ENCODE measurements at places on chromosomes 11 and 22.

DNA sequence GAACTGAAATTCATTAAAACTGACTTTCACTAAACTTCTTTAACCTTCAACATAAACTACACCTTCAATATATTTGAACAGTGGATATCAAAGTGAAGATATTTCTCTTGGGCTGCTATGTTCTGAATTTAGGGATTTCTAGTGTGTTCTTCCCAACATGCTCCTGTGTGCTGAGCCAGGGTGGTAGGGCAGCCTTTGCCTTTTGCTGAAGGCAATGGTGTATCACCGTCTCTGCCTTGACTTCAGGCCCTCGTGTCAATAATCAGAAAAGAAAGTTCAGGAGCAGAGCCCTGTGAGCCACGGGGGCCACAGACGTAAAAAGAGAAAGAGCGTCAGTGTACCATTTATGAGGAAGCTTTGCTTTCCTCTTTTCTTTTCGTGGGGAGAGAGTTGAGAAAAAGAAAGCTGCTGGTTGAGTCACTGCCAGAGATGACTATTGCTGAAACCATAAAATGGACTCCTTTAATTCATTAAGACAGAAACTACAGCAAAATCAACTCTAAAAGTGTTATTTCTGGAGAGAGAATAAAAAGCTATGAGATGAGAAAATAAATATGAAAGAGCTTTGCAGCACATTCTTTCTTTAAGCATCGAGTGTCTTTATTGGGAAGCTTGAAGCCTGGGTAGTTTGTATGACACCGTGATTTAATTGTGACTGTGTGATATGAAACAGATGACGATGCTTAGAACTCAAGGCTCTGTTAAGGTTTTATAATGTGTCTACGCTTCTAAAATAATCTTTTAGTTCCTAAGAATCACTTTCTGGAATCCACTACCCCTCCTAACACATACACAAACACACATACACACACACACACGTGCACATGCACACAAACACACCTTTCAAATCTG lies 271.8 kb upstream of the MTNR1B start:
- no peak for DNase-seq

- no peak for DNase-seq
Observed at GRCh38 chr11:25988178-25988577, 343.8 kb upstream of the ANO3 start.

DNA sequence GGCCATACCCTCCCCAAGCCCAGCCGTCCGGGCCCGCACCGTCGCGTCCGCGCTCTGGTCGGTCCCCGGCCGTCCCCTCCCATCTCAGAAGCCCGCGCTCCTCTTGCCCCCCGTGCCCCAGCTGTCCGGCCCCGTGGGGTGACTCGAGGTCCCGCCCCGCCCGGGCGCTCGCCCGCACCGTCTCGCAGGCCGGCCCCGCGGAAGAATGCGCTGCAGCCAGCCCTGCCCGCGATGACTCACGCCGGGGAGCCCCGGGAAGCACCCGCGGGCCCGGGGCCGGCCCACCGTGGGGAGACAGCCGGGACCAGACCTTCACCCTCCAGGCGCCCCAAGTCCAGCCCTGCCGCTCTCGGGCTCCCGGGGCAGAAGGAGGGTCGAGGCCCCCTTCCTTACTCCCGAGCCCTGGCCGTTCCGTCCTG lies 320 bp upstream of the PHLDA2 start:
- DNase-seq = no peak

DNA sequence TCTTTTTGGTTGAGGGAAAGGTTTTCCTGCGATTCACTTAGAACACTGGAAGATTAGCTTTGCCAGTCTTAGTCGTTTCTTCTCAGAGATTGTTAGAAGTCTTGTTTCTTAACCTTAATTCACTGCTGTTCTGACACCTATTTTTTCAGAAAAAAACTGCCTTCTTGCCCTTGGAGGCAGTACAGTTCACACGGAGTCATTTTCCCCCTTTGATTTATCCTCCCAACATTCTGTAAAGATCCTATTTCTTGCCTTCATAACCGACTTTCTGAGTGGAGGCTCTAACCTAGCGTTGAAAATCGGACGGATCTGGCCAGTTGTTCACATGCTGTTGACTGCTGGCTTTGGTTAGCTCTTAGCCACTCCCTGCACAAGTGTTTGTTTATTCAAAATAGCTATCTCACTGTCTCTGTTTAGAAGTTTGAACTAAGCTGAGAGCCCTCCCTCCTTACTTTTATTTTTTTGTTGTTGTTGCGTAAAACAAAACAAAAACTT lies 737 bp downstream of the BCL2L13 start:
- DNase-seq = no peak

DNA sequence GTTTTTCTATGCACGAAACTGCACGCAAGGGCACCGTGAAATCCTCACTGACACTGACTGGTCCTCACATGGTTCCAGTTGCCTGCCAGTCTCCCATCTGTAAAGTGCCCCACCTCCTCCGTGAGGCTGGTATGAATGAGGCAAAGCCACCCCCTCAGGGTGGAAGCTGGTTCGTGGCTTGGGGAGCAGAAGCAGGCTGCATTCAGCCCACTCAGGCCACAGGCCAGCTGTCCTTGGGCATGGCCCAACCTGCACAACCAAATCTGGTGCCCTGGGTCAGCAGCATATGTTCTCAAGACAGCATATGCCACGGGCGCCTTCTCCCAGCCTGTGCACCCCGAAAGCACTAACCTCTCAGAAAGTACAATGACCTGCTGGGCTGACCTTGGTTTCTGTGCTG lies 29.3 kb downstream of the SERPINH1 start:
- no peak for DNase-seq

GRCh38 chr22:23381661-23382427 lies 198.2 kb downstream of the IGLL1 start:
- no peak for DNase-seq

DNA sequence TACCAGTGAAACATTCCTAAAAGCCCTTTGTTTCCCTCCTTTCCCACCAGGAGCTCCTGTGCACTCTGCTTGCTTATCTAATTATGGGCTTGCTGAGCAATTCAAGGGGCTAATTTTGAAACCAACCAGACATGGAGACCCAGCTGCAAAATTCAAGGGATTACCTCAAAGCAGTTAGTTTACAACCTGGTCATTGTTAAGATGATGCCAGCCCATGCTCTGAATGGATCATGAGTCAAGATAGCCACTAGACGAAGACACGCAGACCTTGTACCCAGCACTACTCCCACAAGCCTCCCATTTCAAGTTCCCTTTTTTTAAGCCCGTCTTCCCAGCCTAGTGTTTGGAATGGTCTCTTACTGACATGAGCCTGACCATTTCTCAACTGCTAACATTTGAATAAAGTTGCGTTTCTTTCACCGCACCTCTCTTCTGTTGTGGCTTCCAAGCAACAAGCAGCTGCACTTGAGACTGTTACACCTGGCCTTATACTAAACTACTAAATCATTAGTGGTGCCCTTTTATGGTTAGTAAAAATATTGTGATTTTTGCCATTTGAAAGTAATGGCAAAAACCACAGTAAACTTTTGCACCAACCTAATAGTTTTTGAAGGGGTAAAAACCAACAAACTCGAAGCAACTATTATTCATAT lies 315.3 kb upstream of the LUZP2 start:
- no peak for DNase-seq

DNA sequence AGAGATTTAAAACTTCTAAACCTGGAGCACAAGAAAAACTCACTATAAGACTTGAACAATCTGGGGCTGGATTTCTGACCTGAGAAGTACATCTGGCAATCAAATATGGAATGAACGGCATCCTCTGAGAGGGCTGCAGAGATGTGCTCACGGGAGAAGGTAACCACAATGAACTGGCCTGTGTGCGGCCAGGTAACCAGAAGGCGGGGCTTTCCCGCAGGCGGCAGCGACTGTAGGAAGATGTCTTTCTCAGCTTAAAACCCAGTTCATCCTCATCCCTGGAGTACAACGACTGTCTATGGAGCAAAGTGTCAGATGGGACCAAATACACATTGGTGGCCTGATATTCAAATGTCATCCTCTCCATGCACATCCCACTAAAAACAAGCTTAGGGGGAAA lies 24.5 kb downstream of the MICAL3 start:
- DNase-seq = no peak

DNA sequence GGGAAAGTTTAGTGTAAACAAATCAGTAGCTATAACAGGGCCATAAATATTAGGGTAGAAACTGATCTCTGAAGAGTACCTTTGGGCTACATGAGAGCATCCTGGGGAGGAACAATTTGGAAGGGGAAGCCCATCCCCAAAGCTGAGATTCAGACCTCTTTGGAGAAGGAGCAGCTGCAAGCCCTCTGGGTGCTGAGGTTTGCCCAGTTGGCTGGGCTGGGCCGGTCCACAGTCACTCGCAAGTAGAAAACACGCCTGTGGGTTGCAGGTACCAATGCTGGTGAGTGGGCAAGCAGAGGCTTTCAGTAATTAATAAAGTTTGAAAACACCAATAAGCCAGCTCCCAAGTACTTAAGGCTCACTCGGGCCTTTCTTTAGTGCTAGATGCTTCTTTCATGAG lies 124.5 kb downstream of the ARHGAP8 start:
- no peak for DNase-seq

GRCh38 chr11:113113801-113114704 lies 152.8 kb downstream of the NCAM1 start:
- DNase-seq = no peak

- no peak for DNase-seq
Observed at GRCh38 chr22:26429458-26430286, 612 bp downstream of the ASPHD2 start.

GRCh38 chr11:10728789-10729472 lies 22.1 kb upstream of the CTR9 start:
- DNase-seq = no peak

- no peak for DNase-seq
Observed at GRCh38 chr22:47053726-47054141, 291.3 kb downstream of the TBC1D22A start.

GRCh38 chr11:64590763-64591221 lies at the start of gene SLC22A12:
Gene SLC22A12 (plus strand): TSS chr11:64591220. CDS start chr11:64591557, 337 bp downstream.
- no peak for DNase-seq

DNA sequence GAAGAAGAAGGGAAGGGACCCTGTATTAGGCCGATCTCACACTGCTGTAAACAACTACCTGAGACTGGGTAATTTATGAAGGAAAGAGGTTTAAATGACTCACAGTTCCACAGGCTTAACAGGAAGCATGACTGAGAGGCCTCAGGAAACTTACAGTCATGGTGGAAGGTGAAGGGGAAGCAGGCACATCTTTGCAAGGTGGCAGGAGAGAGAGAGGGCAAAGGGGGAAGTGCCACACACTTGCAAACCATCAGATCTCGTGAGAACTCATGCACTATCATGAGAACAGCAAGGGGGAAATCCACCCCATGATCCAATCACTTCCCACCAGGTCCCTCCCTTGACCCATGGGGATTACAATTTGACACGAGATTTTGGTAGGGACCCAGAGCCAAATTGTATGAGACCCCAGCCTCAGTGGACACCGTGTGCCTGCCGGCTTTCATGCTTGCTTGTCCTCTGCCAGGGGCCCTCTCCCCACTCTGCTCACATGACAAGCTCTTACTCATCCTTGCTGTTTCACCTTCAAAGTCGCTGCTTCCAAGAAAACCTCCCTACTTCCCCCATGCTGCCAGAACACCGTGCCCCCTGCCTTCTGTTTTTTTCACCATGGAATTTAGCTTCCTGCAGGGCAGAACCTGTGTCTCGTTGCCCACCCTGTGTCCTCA lies 23.3 kb upstream of the PPFIA1 start:
- no peak for DNase-seq

GRCh38 chr11:709109-709997 lies 3.3 kb downstream of the EPS8L2 start:
- no peak for DNase-seq

- no peak for DNase-seq
Observed at GRCh38 chr22:23302171-23303002, 122.1 kb downstream of the BCR start.

GRCh38 chr11:69292221-69292648 lies 1.7 kb upstream of the MYEOV start:
- no peak for DNase-seq

DNA sequence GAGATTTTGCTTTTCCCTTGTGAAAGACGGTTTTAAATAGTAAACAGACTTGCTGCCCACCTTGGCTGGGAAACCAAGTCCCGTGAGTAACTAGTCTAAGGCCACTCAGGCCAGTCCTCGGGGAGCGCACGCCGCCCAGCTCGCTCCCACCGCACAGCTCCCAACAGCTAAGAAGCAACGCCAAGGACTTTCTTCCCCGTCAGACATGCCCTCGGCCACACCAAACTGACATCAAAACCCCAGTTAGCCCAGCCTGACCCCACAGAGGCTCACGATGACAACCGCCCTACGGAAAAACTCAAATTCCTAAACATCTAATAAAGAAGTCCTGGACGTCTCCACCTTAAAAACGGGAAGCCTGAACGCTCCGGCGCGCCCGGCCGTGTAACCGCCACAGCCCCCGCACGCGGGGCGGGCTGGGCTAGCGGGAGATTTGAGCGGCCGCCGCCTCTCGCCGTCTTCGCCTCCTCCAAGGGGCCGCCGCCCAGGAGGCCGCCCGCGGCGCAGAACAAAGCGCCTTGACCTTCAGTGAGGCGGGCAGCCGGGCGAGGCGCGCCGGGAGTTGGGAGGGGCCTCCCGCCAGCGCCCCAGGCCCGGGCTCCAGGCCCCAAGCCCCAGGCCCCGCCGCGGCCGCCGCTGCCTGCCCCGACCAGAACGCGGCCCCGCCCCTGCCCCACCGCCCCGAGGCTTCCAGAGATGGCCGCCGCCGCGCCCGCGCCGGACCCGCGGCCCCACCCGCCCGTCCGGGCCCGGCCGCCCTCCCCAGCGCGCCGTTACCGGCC lies 486 bp downstream of the NAP1L4 start:
- no peak for DNase-seq

- DNase-seq = no peak
Observed at GRCh38 chr11:92495107-92495793, 270.6 kb downstream of the FAT3 start.

DNA sequence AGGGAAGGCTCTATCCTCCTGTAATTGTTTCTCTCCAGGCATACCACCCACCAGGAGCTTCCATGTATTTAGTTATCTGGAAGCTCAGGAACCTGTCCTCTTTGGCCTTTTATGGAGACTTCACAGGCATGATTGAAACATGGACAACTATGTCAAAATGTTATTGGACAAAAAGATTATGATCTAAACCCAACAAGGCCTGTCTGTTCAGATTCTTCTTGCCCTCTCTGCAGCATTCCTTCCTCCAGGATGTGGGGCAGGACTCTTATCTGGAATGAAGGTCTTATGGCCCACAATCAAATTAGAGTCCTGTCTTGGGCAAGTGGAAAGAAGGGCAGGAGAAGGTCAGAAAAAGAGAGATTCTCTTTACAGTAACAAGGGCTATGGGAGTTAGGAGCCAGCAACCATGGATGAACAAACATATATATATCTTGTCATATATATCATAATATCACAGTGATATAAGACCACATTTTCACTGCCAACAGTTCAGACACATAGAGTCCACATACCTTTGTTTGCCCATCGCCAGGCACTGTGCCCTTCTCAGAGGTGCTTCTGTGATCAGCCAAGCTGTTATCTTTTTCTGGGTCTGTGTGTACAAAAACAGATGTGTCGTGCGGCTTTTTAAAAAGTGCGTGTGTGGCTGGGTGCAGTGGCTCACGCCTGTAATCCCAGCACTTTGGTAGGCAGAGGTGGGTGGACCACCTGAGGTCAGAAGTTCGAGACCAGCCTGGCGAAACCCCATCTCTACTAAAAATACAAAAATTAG lies 42.5 kb upstream of the SUSD2 start:
- DNase-seq = no peak

All from activated naive CD8-positive, alpha-beta T cell treated with anti-CD3 and anti-CD28 coated beads, Interleukin-2, amount 50 U/mL, for 16 hours (primary cell).